ENCODE measurements at places on chromosomes 7 and 10. TPM values are rescaled to one million over a fixed set of nuclear protein-coding genes. Genes with fewer than 3 reads are reported as not detected.

- DNase-seq = no peak
These were observed 18.8 kb upstream of the TBC1D12 start for GRCh38 chr10:94383530-94383929.

DNA sequence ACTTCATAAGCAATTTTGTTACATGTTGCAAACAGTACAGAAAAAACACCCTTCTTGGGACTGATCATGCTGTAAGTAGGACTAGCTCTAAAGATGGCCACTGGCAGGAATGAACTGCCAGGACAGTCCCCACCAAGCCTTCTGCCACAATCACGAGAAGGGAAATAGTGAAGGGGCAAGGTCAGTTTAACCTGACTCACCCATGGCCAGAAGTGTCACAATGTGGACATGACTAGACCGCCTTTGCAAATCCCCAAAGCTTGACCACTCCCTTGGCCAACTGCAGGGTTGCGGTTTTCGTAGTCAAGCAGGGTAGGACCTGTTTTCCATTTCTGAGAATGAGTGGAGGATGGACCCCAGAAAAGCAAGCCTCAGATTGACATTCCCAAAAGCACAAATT lies 19.4 kb upstream of the FRAT2 start:
- no peak for DNase-seq

DNA sequence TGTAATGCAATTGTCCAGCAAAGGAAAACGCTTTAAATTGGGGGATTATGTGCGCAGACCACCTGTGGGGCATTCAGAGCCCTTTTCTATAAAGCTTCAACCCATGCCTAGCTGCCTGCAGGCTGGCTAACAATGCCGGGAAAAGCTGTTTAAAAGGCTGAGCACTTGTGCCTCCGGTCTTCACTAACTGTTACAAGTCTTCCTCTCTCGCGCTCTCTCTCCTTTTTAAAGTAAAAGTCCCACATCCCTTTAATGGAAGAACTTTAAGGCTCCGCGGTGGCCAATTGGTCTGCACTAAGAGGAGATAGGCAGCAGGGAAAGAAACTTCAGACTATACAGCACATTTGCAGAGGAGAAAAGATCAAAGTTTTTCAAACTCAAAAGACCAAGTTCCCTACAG lies 4.6 kb downstream of the FZD8 start:
- DNase-seq = no peak

GRCh38 chr10:45500798-45501197 lies 126.8 kb downstream of the ALOX5 start:
- DNase-seq = no peak

DNA sequence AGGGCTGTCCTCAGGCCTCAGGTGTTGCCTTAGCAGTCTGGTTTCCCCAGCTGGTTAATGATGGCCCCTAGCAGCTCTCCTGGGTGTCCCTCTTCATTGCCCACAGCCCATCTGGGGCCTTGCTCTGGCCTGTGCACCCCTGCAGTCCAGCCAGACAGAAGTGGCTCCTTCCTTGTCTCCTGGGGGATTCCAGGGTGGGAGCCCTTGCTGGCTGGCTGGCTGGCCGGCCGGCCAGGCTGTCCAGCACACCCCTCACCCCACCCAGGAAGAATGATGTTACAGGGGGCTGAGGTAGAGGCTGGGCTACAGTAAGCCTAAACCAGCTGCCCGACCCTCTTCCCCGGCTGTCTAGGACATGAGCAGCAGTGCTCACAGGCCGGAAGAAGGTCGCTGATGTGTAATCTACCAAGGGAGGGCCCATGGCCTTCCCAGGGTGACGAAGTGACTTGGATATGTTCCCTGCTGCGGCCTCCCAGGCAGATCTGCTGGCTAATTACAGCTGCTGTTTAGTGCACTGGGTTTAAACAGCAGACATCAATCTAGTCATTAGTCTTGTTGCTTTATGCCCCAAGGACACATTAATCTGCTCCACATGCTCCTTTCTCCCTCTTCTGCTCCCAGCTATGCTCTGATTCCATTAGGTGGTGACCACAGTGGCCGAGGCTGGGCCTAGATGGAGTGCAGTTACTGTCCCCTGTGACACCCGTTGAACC lies 53.8 kb upstream of the LRRC4 start:
- DNase-seq = no peak

DNA sequence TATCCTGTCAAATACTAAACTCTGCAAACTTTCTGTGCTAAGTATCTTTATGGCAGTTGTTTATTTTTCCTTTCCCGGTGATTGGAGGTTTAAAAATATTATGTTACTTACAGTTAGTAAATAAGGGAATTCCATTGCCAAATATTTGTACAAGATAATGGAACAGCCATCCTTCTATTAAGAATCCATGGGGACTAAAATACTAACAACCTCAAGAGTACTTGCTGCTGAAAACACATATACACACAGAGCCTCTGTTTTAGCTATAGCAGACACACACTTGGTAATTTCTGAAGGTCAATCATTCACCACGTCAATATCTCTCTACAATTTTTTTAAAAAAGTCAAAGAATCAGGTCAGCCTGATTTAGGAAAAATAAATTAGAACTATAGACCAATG lies 32.4 kb downstream of the TSPAN12 start:
- no peak for DNase-seq

DNA sequence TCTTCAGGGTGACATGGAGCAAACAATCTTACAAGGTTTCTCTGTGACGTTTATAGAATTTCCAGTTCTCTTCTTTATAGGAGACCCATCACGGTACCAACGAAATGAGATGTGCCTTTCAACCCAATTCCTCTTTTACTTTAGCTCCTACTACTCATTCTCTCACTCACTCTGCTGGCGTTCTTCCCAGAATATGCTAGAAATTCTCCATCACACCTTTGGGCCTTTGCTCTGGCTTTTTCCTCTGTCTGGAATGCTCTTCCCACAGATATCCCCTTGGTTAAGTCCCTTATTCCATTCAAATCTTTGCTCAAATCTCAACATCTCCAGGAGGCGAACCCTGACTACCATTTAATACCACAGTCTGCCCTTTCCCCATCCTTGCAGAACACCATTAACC lies 39.0 kb downstream of the SEMA3C start:
- no peak for DNase-seq

DNA sequence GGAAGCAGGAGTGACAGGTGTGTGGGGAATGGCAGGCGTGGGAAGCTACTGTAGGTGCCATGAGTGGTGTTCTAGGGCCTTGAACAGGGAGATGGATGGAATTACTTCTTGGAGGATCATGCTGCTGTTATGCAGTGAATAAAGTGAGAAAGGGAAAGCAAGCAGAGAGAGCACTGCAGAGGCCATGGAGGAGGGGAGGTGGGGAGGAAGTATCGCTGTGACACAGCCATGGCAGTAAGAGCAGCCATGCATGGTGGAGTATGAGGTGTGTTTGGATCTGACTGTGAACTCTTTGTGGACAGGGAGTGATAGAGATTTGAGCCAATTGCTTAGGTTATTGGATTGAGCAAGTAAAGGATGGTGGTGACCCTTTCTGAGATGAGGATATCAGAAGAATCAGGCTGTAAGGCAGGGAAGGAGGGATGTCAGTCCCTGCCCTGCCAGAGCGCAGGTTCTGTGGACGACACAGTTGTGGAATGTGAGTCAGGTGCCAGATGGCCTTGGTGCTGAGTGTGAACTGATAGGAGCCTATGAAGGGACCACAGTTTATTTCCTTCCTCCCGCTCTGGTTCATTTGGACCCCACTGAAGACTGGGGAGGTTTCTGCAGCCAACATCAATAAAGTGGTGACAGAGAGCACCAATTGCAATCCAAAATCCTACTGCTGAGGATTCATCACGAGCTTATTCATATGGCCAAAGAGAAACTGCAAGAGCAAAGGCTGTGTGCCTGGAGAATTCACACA lies 105.5 kb upstream of the TMEM72 start:
- no peak for DNase-seq

GRCh38 chr7:97024209-97025129 lies at the start of gene DLX5:
TSS of gene DLX5 (minus strand) at chr7:97024831. CDS start at chr7:97024623, 208 bp downstream.
- DNase-seq = peak; percentile 17

DNA sequence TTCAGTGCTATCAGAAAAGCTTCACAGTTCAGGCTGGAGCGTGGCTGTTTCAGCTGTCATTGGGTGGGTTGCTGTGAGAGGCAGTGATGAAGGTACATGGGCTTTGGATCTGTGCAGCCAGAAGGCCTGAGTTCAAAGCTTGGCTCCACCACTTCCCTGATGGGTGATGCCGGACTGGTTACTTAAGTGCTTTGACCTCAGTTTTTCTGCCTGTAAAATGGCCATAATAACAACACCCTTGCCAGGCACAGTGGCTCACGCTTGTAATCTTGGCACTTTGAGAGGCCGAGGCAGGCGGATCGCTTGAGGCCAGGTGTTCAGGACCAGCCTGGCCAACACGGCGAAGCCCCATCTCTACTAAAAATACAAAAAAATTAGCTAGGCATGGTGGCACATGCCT lies 10.4 kb upstream of the IFT22 start:
- no peak for DNase-seq

- no peak for DNase-seq
These were observed 217.2 kb downstream of the TWIST1 start for GRCh38 chr7:18900236-18900635.

DNA sequence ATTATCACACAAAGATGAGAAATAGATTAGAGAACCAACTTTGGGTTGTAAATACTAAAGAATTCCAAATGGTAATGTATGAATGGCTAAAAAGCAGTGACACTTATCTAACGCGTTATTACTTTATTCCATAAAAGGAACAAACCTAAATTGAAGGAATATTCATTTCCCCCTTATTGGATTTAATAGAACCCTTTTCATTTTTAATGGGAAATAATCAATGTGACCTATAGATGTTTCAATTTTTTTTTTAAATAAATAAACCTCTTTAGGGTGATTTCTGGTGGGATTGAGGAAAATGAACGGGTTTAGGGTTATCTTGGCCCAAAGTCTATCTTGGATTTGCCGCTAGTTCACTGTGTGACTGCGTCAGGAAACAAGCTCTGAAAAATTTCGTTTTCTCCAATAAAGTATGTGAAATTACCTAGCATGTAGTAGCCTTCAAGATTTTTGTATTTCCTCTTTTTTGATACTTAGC lies 1.9 kb upstream of the ACBD5 start:
- no peak for DNase-seq

GRCh38 chr7:116812860-116813259 lies 49.5 kb upstream of the CAPZA2 start:
- no peak for DNase-seq

- no peak for DNase-seq
These were observed 25.7 kb upstream of the FBXW4 start for GRCh38 chr10:101720606-101721230.

DNA sequence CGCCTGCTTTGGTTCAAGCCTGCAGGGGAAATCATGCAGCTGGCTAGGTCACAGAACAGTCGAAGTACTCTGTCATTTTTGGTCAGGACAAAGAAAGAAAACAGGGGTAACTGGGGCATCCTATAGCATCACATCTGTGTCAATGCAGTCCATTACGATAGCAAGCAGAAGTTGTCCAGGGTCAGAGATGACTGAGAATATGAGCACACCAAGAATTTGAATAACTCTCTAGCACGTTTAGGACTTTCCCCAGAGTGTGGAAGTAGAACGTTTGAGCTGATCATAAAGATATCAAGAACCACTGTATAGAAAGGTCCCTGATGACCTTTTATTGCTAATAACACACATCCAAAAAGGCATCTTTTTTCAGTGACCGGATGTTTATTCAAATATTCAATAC lies 12.7 kb upstream of the HECW1 start:
- no peak for DNase-seq

- DNase-seq = no peak
These were observed 544.2 kb downstream of the KIF20B start for GRCh38 chr10:90245623-90246022.

DNA sequence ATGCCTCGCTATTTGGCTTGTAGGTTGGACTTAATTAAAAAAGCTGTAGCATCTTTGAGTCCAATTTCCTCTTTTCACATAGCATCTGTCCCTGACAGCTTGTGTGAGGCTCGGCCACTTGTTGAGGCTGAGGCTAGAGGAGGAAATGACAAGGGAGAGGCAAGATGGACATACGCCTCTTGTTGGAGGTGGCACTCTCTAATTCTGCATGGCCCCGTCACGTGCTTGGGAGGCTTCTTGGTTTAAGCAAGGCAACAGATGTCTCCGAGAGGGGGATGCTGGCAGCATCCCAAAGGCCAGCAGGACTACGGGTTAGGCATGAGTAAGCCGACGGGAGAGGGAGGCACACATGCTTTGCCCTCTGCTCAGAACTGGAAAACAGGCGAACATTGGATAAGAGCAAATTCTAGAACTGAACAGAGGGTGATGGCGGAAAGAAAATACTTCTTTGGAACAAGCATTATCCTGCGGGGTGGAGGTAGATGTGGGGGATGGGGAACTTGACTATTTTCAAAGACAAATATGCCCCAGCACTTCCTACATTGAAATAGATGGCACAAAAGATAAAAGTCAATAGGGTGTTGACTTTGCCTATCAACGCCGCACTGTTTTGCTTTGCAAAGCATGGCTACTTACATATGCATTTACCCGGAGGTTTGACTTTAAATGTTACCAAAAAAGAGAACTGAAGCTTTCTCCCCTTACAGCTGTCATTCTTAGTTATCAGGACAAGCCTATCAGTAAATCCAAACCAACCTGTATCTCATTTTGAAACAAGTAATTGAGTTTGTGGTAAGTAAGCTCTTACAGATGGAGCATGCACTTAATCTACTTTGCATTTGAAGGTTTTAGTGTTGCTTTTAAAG lies 94.8 kb downstream of the CHN2 start:
- no peak for DNase-seq

DNA sequence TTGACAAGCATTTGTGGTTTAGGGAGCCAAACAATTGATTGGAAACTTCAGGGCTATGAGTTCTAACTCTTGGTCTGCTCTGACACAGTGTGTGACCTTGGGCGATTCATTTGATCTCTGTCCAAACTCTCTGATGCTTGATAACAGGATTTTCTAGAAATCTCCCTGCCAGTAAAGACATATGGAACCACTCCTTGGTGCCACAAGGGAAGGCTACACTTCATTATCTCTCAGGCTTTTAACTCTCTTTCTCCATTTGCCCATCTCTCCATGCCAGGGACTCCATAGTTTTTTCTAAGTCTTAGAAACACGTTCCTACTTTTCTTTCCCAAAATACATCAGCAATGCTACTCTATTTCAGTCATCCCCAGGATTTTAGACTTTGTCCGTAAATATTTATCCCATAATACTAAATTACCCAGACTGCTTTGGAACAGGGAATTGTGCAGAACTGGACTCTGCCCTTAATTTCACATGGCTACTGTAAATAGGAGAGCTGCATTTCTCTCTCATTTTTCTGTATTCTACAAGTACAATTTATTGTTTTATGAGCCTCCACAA lies 488.2 kb downstream of the SUGCT start:
- DNase-seq = no peak

GRCh38 chr10:107733328-107734130 lies 569.0 kb upstream of the SORCS1 start:
- DNase-seq = no peak

NOS3 gene
- 1.1 TPM for total RNA-seq

SPDYE16 gene
- not detected for total RNA-seq

PCGF5 gene
- total RNA-seq = 20.6 TPM

GALNT17 gene
- not detected for total RNA-seq

TMEM213 gene
- 9.8 TPM for total RNA-seq

ZNF239 gene
- total RNA-seq = 10.8 TPM

AGMO gene
- 13.2 TPM for total RNA-seq

CLEC5A gene
- total RNA-seq = not detected

FAM131B gene
- total RNA-seq = 0.19 TPM

CYP26C1 gene
- total RNA-seq = 0.39 TPM

IFIT3 gene
- 45.2 TPM for total RNA-seq

INPP5A gene
- 16.5 TPM for total RNA-seq

AS3MT gene
- 0.35 TPM for total RNA-seq

ADAP1 gene
- 220 TPM for total RNA-seq

CPA4 gene
- total RNA-seq = not detected

SUN3 gene
- 1.1 TPM for total RNA-seq

GPR26 gene
- total RNA-seq = not detected

CPA2 gene
- total RNA-seq = not detected

VPS41 gene
- total RNA-seq = 249 TPM

PAX4 gene
- total RNA-seq = not detected

CHN2 gene
- total RNA-seq = 9.7 TPM

HMX2 gene
- not detected for total RNA-seq

Measured in Calu3 (cell line).